Activated naive CD8-positive, alpha-beta T cell treated with anti-CD3 and anti-CD28 coated beads for 36 hours (primary cell): ENCODE measurements at places on chromosomes 1 and 21. TPM values are rescaled to one million over a fixed set of nuclear protein-coding genes. Genes with fewer than 3 reads are reported as not detected.

MASP2 gene
- not detected for total RNA-seq

TDRD10 gene
- total RNA-seq = not detected

AIRE gene
- total RNA-seq = not detected

MRPL24 gene
- 94.6 TPM for total RNA-seq

SPRR2G gene
- total RNA-seq = not detected

WDR64 gene
- total RNA-seq = not detected

HDAC1 gene
- total RNA-seq = 142 TPM

ST6GALNAC3 gene
- 3.5 TPM for total RNA-seq

AKNAD1 gene
- total RNA-seq = not detected

FAM110D gene
- not detected for total RNA-seq

CHAF1B gene
- 35.6 TPM for total RNA-seq

OR2T2 gene
- not detected for total RNA-seq

PTGFRN gene
- total RNA-seq = 9.4 TPM

CGN gene
- 2.0 TPM for total RNA-seq

IL20 gene
- not detected for total RNA-seq

PINK1 gene
- 2.1 TPM for total RNA-seq

FLG2 gene
- total RNA-seq = not detected

DMRTA2 gene
- not detected for total RNA-seq

SPRR5 gene
- total RNA-seq = not detected

FCGR3A gene
- total RNA-seq = not detected

RASAL2 gene
- not detected for total RNA-seq

RGS13 gene
- not detected for total RNA-seq

RNU1-1 gene
- total RNA-seq = 874 TPM

OR10J1 gene
- total RNA-seq = not detected

SPRR4 gene
- not detected for total RNA-seq

C1orf141 gene
- not detected for total RNA-seq

AGO4 gene
- total RNA-seq = 2.1 TPM

CFAP74 gene
- 0.31 TPM for total RNA-seq

NTMT2 gene
- not detected for total RNA-seq

OR2AK2 gene
- total RNA-seq = not detected

TEX38 gene
- not detected for total RNA-seq

KDF1 gene
- 0.60 TPM for total RNA-seq

COL11A1 gene
- not detected for total RNA-seq

RGS8 gene
- not detected for total RNA-seq

TCP10L gene
- total RNA-seq = 0.52 TPM
